Effector memory CD4-positive, alpha-beta T cell (primary cell): ENCODE measurements at places on chromosomes 2 and 18.

- peaks cover 7% of the 10 kb centered on the region for H3K36me3 ChIP-seq
- DNase-seq: no peak
- H3K27me3 ChIP-seq: no peaks in the 10 kb centered on the region
- no peak overlapping the region for H3K27ac ChIP-seq
Observed at GRCh38 chr2:32701806-32702205, 74.0 kb downstream of the TTC27 start.

- H3K36me3 ChIP-seq: no peaks in the 10 kb centered on the region
- H3K27me3 ChIP-seq: no peaks in the 10 kb centered on the region
- no peak overlapping the region for H3K4me3 ChIP-seq
- no peak for DNase-seq
- H3K4me1 ChIP-seq: no peaks in the 10 kb centered on the region
Observed at GRCh38 chr18:60391571-60392226, 19.1 kb upstream of the MC4R start.

- H3K27ac ChIP-seq: no peak overlapping the region
- no peak overlapping the region for H3K4me3 ChIP-seq
- no peaks in the 10 kb centered on the region for H3K36me3 ChIP-seq
- peaks cover 31% of the 10 kb centered on the region for H3K4me1 ChIP-seq
Observed at GRCh38 chr2:168758970-168759820, 43.2 kb upstream of the NOSTRIN start.

DNA sequence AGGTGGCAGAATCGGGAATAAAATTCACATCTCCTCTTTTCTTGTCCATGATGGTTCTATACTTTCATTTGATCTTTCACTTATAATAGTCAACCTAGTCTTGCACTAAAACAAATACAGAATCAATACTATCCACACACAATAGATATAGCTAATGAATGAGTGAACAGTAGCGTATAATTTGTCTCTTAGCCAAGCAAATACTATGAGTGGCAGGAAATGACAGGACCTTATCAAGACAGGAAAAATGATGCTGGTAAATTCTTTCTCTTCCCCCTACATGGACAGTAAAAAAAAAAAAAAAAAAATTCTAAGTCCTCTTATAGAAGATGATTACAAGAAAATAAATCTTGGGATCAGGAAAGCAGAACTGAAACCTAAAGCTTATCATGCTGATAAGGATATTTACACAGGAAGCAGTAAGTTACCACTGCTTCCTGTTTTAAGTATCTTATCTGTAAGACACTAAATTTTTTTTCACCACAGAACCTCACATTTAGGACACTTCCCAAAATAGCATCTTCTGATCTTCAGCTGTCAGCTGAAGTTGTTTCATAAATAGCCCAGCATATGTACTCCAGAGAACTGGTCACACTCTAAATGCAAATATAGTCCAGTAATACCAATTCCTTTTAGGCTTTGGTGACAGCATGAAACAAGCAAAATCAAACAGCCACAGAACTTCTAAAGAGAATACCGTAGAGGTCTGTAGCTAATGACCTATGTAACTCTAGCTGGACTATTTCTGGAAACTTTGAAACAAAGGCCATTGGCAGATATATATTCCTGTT lies 27.0 kb downstream of the IRS1 start:
- DNase-seq: no peak
- peak overlapping the region; percentile 4 for H3K4me3 ChIP-seq
- no peaks in the 10 kb centered on the region for H3K27me3 ChIP-seq
- H3K4me1 ChIP-seq: peaks cover 13% of the 10 kb centered on the region

- H3K4me1 ChIP-seq: no peaks in the 10 kb centered on the region
- no peak for DNase-seq
- H3K4me3 ChIP-seq: no peak overlapping the region
- H3K27ac ChIP-seq: no peak overlapping the region
- no peaks in the 10 kb centered on the region for H3K36me3 ChIP-seq
- no peaks in the 10 kb centered on the region for H3K27me3 ChIP-seq
Observed at GRCh38 chr2:66239655-66240054, 195.3 kb upstream of the MEIS1 start.

DNA sequence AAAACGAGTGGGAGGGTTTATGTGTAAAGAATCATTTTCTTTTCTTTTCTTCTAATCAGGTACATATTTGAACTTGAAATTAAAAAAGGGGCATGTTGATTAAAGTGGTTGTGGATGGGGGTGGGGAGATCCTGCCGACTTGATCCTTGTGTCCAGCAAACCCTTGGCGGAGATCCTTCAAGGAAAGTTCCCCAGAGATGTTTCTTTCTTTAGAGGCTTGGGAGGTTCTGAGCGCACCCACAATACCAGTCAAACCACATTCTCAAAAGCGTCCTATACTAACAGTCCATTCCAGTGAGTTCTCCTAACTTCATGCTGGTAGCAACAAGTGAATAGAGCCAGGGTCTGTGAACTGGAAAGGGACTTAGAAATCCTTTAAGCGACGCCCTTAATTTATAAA lies 49.2 kb downstream of the MYCN start:
- H3K27ac ChIP-seq: no peak overlapping the region
- no peak overlapping the region for H3K4me3 ChIP-seq
- no peak for DNase-seq
- H3K27me3 ChIP-seq: no peaks in the 10 kb centered on the region
- H3K4me1 ChIP-seq: no peaks in the 10 kb centered on the region
